ENCODE measurements at places on chromosomes 6 and 20. TPM values are rescaled to one million over a fixed set of nuclear protein-coding genes. Genes with fewer than 3 reads are reported as not detected.
A peak's percentile ranks its signal among the peaks of the same experiment; 100 is the strongest.

Gene PRDM1
- total RNA-seq = 17.5 TPM

Gene FAM217A
- not detected for total RNA-seq

Gene SLC12A5
- total RNA-seq = 2.0 TPM

Gene MLIP
- 0.20 TPM for total RNA-seq

Gene AIF1
- 55.3 TPM for total RNA-seq

Gene ECT2L
- total RNA-seq = not detected

Gene GSTA2
- not detected for total RNA-seq

GRCh38 chr6:100311707-100312251 is 152.9 kb downstream of the SIM1 start:
- H3K27me3 ChIP-seq = no peaks in the 10 kb centered on the region
- no peaks in the 10 kb centered on the region for H3K4me1 ChIP-seq
- no peak overlapping the region for H3K4me3 ChIP-seq
- no peaks in the 10 kb centered on the region for H3K36me3 ChIP-seq
- no peak for DNase-seq
- H3K27ac ChIP-seq = no peak overlapping the region

DNA sequence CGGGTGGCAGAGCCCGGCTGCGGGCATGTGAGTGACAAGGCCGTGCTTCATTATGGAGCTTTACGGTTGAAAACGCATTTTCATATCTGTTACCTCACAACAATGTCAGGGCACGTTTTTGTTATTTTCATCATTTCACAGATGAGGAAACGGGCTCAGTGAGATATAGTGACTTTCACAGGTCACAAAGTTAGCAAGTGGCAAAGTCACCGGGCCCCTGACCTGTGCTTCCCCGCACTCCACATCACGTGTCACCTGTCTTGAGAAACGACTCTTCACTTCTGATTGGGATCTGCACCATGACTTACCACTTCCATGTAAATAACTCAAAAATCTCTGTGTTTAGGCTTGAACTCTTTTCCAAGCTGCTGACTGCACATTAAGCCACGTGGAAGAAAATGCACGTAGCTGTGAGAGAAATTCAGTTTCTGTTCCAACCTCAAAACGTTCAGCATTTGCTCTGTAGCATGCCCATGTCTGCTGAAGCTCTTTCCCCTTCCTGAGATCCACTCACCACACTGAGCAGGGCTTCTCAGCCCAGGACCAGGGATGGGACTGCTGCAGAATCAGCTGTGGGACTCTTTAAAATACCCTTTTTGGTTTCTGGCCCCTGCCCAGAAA is 107.2 kb downstream of the ARMC2 start:
- no peak for DNase-seq
- peaks cover 5% of the 10 kb centered on the region for H3K4me1 ChIP-seq
- no peak overlapping the region for H3K4me3 ChIP-seq
- H3K36me3 ChIP-seq = no peaks in the 10 kb centered on the region
- H3K27me3 ChIP-seq = no peaks in the 10 kb centered on the region

- no peak for DNase-seq
- H3K27ac ChIP-seq = no peak overlapping the region
- H3K4me1 ChIP-seq = peaks cover 72% of the 10 kb centered on the region
- H3K4me3 ChIP-seq = no peak overlapping the region
- H3K27me3 ChIP-seq = no peaks in the 10 kb centered on the region
Measured at GRCh38 chr6:149334682-149335160, 17.2 kb downstream of the TAB2 start.

DNA sequence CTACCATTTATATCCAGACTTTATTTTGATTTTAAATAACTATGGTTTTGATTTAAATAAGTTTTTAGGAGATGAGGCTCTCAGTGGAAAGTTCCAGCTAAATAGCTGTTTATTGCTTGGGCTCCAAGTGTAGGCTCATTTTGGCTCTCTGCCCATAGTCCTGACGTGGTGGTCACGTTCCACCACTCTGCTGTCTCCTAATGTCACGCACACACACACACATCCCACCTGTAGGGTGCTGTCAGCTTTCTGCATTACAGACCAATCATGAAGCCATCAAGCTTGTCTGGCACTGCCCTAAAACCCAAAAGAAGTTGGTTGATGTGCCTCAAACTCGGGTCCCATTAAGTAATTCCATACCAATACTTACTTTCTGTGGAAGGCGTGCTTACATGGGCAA is 45.4 kb downstream of the PANK2 start:
- H3K4me3 ChIP-seq = no peak overlapping the region
- H3K4me1 ChIP-seq = peaks cover 23% of the 10 kb centered on the region
- H3K27ac ChIP-seq = peak overlapping the region; percentile 20
- no peak for DNase-seq
- H3K27me3 ChIP-seq = no peaks in the 10 kb centered on the region
- H3K36me3 ChIP-seq = no peaks in the 10 kb centered on the region

GRCh38 chr6:43729537-43729936 is 40.5 kb upstream of the VEGFA start:
- H3K4me1 ChIP-seq = peaks cover 13% of the 10 kb centered on the region
- H3K27ac ChIP-seq = no peak overlapping the region
- no peaks in the 10 kb centered on the region for H3K27me3 ChIP-seq
- H3K36me3 ChIP-seq = no peaks in the 10 kb centered on the region

- H3K27ac ChIP-seq = no peak overlapping the region
- no peaks in the 10 kb centered on the region for H3K27me3 ChIP-seq
- DNase-seq = no peak
- H3K36me3 ChIP-seq = no peaks in the 10 kb centered on the region
- H3K4me3 ChIP-seq = no peak overlapping the region
Measured at GRCh38 chr6:14743474-14744211, 502.2 kb upstream of the JARID2 start.

DNA sequence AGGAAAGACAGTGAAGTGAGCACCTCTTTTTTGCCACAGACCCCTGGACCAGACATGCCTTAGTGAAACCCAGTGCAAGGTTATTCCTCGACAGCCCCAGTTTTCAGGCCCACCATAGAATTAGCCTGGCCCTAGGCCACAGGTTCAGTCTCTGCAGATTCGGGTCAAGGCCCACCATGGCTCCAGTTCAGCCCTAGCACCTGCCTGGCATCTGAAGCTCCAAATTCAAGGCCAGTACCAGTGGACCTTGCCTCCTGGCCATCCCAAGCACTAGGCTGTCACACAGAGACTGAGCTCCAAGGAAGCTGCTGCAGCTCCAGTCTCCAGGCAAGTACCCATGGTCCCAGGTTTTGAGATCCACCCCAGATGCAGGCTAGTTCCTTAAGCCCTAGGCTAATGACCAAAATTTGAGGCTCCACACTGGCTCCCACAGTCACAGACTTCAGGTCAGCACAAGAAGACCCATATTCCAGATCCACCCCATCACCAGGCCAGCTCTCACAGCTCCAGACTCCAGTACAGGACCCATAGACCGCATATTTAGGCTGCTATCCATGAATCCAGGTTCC is 877.5 kb upstream of the ADGRB3 start:
- no peak overlapping the region for H3K4me3 ChIP-seq
- DNase-seq = peak; percentile 51
- no peaks in the 10 kb centered on the region for H3K36me3 ChIP-seq
- H3K4me1 ChIP-seq = no peaks in the 10 kb centered on the region
- H3K27me3 ChIP-seq = no peaks in the 10 kb centered on the region

- H3K27me3 ChIP-seq = no peaks in the 10 kb centered on the region
- no peaks in the 10 kb centered on the region for H3K36me3 ChIP-seq
- peaks cover 16% of the 10 kb centered on the region for H3K4me1 ChIP-seq
Measured at GRCh38 chr6:157017861-157018260, 240.7 kb downstream of the ARID1B start.

GRCh38 chr20:36236786-36237121 is 476 bp downstream of the AAR2 start:
- DNase-seq = no peak
- peaks cover 27% of the 10 kb centered on the region for H3K36me3 ChIP-seq
- peaks cover 20% of the 10 kb centered on the region for H3K4me1 ChIP-seq
- no peaks in the 10 kb centered on the region for H3K27me3 ChIP-seq
- peak overlapping the region; percentile 78 for H3K27ac ChIP-seq

GRCh38 chr6:95095855-95096254 is 481.5 kb upstream of the MANEA start:
- H3K4me1 ChIP-seq = no peaks in the 10 kb centered on the region
- no peak for DNase-seq
- no peaks in the 10 kb centered on the region for H3K36me3 ChIP-seq
- no peak overlapping the region for H3K4me3 ChIP-seq
- no peak overlapping the region for H3K27ac ChIP-seq

- no peak for DNase-seq
- H3K4me1 ChIP-seq = peaks cover 44% of the 10 kb centered on the region
- no peak overlapping the region for H3K27ac ChIP-seq
- no peak overlapping the region for H3K4me3 ChIP-seq
Measured at GRCh38 chr6:112205427-112206109, 48.8 kb downstream of the LAMA4 start.

DNA sequence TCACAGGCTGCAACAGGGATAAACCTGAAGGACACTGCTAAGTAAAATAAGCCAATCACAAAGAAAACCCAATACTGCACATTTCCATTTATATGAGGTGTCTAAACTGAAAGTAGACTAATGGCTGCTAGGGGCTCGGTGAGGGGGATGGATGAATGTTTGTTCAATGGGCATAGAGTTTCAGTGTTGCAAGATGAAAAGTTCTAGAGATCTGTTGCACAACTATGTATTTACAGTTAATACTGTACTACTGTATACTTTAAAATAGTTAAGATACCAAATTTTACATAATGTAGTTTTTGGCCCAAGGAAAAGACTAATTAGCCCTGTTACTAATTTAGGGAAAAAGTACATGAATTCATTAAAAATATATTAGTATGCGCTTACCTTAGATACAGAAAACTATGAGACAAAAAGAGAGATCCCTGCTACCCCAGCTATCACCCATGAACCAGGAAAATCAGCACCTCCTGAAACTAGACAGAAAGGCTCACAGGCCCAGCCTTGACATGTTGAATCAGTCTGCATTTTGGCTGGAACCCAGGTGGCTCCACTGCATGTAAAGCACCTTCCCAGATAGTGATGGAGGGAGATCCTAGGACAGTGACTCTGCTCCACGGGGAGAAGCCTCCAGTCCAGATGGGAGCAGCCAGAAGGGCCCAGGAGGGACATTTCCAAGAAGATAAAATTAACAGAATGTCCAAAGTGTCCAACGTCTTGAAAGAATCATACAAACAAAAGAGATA is 16.1 kb downstream of the HLA-F start:
- no peak for DNase-seq
- no peak overlapping the region for H3K4me3 ChIP-seq
- no peaks in the 10 kb centered on the region for H3K4me1 ChIP-seq
- H3K36me3 ChIP-seq = no peaks in the 10 kb centered on the region

DNA sequence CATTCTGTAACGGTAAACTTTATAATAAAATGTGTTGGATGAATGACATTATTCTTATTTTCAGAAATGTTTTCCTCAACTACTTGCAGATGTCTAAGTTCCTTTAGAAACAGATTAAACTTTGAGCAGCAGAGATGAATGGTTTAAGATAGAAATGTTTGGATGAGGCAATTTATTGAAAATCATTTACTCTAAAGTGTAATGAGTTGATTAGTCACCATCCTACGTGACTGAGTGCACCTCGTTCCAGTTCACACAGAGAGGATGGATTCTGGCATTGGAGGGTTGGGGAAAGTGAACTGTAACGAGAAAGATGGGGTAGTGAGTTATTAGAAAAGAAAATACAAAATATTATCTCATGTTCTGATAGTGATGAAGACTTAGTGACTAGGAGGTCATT is 28.7 kb downstream of the SMPDL3A start:
- no peaks in the 10 kb centered on the region for H3K36me3 ChIP-seq
- no peaks in the 10 kb centered on the region for H3K4me1 ChIP-seq
- no peak overlapping the region for H3K27ac ChIP-seq

- H3K36me3 ChIP-seq = no peaks in the 10 kb centered on the region
- H3K27me3 ChIP-seq = no peaks in the 10 kb centered on the region
- H3K27ac ChIP-seq = no peak overlapping the region
- no peaks in the 10 kb centered on the region for H3K4me1 ChIP-seq
- H3K4me3 ChIP-seq = no peak overlapping the region
Measured at GRCh38 chr20:8601542-8601912, 467.4 kb upstream of the PLCB4 start.

DNA sequence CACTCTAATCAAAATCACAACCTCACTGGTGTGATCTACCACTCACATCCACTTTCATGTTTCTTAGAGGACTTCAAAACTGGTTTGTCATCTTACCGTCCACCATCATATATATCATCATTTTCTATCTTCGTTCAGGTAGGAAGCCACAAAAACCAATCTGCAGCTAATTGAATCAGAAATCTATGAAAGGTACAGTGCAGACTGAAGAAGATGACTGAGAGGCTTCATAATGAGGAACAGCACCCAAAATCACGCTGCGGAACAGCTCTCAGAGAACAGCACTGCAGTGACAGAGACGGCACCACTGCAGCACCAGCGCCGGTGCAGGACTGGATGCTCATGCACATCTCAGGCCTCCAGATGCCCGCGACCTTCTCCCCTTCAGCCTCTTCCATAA is 13.0 kb downstream of the GMDS start:
- H3K27ac ChIP-seq = no peak overlapping the region
- no peaks in the 10 kb centered on the region for H3K27me3 ChIP-seq
- no peaks in the 10 kb centered on the region for H3K36me3 ChIP-seq

DNA sequence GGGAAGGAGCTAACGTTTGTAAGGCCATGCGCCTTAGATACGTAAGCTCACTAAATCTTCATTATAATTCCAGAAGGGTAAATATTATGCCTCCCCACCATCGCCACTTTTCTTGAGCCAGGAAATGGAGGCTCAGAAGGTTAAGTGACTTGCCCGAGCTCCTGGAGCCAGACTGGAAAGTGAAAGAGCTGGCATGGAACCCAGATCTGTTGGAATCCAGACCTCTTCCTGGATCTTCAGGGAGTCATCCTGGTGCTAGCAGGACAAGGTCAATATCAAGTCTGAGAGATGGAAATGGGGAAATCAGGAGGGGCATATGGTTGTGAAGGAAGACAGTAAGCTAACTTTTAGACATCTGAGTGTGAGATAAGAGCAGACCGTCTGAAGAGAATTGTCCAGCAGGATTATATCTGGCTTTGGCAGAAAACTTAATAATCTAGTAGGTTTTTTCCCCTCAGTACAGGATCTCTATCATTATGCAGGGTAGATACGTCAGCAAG is 6.2 kb downstream of the TMEM200A start:
- no peaks in the 10 kb centered on the region for H3K27me3 ChIP-seq
- H3K27ac ChIP-seq = no peak overlapping the region
- DNase-seq = no peak

DNA sequence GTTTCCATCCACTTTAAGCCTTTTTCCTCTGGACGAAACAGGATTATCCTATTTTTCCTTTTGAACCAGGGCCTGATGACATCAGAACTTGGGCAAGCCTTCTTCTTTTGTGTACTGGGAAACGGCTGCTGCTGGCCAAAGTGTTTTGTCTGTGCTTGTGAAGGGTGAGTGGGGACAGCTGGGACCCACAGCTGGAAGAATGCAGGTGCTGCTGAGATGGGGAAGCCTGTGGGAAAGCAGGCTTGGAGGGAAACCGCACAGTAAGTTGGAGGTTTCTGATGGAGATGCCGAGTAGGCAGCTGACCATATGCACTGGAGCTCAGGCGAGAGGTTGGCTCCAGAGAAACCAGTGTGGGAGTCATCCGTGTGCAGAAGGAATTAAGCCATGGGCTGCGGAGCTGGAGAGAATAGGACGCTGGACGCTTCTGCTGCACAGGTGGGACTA is 8.5 kb upstream of the PSMG4 start:
- no peaks in the 10 kb centered on the region for H3K36me3 ChIP-seq
- H3K4me3 ChIP-seq = no peak overlapping the region
- H3K27ac ChIP-seq = no peak overlapping the region

- no peak for DNase-seq
- no peaks in the 10 kb centered on the region for H3K36me3 ChIP-seq
- no peaks in the 10 kb centered on the region for H3K27me3 ChIP-seq
- no peaks in the 10 kb centered on the region for H3K4me1 ChIP-seq
- no peak overlapping the region for H3K4me3 ChIP-seq
Measured at GRCh38 chr6:160730911-160731310, 28.9 kb downstream of the PLG start.
